Stimulated activated CD8-positive, alpha-beta memory T cell treated with anti-CD3 and anti-CD28 coated beads, Interleukin-15, amount 100 ng/mL, for 48 hours (primary cell): ENCODE measurements at places on chromosomes 3 and 15.

DNA sequence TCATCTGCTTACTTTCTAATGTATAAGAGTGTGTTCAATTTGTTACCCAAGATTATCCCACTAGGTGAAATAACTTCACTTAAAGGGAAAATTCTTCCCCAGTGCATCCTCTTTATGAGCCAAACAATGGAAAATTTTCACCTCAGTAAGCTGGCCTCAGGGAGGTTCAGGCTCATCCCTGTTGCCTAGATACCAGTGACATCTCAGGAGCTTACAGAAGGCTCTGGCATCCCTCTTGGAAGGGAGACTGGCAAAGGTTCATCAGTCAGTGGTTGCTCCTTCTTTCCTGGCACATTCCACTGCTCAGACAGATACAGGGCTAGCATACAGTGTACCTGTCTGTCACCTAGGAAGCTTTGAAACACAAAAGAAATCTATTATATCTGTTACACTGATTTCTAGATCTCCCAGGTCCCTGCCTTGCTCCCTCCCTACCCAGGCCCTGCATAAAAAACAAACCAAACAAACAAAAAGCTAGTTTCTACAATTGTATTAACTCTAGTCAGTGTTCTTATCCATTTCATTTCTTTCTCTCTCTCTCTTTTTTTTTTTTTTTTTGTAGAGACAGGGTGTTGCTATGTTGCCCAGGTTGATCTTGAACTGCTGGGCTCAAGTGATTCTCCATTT lies 1.7 kb downstream of the IP6K2 start:
- DNase-seq, result no peak

- no peak for DNase-seq
Observed at GRCh38 chr15:57611938-57612337, 20.2 kb downstream of the MYZAP start.

DNA sequence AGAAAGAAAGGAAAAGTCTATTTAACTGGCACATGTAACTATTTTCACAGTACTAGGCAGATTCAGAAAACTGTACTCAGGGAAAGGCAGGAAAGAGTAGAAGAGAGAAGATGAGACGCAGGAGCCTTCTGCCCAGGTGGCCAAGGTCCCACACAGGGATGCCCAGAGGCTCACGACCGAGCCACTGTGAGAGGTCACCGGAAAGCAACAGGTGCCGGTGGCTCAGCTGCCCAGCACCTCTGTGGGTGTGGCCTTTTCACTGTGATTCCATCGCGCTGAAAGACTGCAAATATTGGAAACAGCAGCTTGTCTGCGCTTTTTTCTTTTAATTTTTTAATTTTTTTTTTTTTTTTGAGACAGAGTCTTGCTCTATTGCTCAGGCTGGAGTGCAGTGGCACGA lies 226.8 kb downstream of the OCA2 start:
- no peak for DNase-seq

DNA sequence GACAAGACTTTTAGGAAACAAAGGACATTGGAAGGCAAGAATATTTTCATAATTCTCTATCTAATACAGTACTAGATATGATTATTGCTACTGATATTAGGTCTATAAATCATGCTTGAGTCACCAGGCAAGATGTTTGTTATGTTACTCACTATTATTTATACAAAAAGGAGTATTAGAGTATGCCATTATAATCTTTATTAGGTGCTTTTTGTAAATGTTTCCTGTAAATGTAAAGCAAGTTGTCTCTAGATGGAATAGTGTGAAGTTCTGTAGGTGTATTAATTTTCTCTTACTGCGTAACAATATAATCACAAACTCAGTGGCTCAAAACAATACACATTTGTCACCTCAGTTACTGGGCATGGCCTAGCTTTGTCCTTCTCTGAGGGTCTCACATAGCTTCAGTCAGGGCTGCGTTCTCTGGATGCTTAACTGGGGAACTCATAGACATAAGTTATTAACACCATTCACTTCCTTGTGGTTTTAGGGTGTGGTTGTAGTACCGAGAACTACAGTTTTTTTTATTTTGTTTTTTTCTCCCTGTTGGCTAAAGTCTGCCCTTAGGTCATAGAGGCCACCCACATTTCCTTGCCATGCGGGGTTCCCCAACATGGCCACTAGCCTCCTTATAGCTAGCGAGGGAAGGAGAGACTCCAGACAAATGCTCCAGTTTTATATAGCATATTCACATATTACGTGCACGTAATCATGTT lies 20.3 kb upstream of the MAP3K13 start:
- no peak for DNase-seq

GRCh38 chr3:139979991-139980390 lies 45.0 kb downstream of the CLSTN2 start:
- DNase-seq, result no peak

DNA sequence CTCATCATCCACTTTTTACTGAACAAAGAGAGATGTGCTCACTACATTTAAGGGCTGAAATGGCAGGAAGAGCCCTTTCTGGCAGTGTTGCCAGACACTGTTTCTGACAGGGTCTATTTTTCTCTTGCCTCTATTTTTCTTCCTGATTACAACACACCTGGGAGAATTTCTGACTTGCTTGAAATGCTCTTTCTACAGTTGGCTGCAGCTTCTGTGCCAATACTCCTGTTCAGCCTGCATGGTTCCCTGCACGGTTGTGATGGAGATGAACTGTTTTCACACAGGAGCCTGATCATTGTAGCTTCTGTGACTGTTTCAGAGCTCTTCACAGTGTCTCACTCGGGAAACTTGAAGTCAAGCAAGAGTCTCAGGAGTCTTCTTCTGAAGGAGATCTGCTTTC lies 83.0 kb upstream of the DLG1 start:
- DNase-seq, result no peak

GRCh38 chr3:62169906-62170660 lies 203.3 kb downstream of the FEZF2 start:
- DNase-seq, result no peak

GRCh38 chr3:10505050-10505790 lies at the start of gene ATP2B2:
ATP2B2 (minus strand) TSS chr3:10505586; CDS start chr3:10449543, 56,043 bp downstream.
- no peak for DNase-seq

DNA sequence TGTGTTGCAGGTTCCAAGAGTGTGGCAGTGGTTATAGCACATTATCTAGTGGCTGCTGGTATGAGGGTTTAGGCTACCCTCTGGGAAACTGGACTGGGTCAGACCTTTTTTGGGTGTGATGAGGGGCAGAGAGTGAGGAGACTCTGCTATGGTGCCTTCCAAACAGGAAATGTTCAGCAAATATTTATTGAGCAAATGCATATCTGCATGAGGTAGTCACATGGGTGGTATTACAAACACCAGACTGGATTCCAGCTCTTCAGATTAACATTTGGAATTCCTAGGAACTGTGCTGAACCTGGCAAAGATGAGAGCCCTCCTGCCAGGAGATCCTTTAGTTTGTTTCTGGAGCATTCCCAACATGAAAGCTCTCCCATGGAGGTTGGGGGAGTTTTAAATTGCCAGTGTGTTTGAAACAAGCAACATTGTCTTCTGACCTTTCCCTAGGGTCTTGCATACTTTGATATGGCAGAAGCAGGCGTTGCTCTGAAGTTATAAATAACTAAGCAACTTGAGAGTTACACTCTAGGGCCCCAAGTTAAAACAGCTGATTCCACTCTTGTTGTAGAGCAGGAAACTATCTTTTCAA lies 341.2 kb upstream of the C2CD4B start:
- no peak for DNase-seq

- no peak for DNase-seq
Observed at GRCh38 chr3:120182613-120183511, 88.6 kb upstream of the GSK3B start.

GRCh38 chr15:61459785-61460707 lies 230.9 kb upstream of the RORA start:
- no peak for DNase-seq

- DNase-seq, result no peak
Observed at GRCh38 chr3:125200731-125201139, 11.8 kb downstream of the SLC12A8 start.

DNA sequence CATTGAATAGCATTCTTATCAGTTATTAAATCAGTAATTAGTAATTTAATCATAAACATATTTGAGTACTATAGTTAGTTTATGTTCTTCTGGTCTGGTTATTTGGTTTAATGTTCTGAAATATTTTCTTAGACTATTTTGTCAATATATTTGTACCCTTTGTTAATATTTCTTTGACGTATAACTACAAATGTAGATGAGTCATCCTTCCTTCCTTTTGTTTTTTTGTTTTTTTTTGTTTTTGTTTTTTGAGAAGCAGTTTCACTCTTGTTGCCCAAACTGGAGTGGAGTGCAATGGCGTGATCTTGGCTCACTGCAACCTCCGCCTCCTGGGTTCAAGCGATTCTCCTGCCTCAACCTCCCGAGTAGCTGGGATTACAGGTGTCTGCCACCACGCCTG lies 17.4 kb upstream of the EIF3J start:
- DNase-seq, result no peak
